ENCODE measurements at places on chromosomes 12 and 14.

GRCh38 chr12:25690996-25691864, 138.1 kb upstream of the LMNTD1 start:
- no peak for DNase-seq

DNA sequence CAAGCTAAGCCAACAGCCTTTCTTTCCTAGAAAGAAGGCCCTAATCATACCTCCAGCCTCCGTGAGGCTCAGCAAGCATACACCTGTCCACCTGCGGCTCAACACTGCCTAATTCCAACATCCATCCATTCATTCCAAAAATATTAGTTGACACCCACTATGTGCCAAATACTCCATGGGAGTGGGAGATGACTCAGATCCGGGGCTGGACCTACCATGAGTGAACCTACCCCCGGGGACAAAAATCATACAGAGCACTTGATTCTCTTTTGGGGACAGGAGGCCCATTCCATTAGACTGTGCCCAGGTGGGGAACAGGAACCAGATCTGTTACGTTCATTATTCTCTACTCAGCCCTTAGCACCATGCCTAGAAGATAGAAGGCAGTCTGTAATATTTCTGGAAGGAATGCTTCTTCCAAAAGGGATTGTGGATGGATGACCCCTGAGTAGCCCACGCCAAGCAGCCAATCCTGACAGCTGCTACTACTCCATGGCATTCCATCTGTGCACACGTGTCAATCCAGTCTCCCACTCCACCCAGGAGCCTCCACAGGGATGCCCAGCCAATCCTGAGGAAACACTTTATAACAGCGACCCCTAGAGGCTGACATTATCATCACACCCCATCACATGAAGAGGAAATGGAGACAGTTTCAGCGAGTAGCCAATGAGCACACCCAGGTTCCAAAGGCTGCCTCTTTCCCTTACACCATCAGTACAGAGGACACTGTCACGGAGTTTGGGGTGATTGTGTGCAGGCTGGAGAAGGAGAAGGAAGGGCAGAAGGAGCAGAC, 170.7 kb downstream of the ESRRB start:
- DNase-seq: no peak

DNA sequence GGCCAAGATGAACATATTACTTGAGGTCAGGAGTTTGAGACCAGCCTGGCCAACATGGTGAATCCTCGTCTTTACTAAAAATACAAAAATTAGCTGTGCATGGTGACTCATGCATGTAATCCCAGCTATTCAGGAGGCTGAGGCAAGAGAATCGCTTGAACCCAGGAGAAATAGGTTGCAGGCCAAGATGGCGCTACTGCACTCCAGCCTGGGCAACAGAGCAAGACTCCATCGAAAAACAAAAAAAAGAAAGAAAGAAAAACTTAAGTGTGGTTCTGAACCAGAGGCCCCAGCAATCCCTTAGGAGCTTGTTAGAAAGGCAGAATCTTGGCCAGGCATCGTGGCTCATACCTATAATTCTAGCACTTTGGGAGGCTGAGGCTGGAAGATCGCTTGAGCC, 24.5 kb downstream of the SVOP start:
- no peak for DNase-seq

DNA sequence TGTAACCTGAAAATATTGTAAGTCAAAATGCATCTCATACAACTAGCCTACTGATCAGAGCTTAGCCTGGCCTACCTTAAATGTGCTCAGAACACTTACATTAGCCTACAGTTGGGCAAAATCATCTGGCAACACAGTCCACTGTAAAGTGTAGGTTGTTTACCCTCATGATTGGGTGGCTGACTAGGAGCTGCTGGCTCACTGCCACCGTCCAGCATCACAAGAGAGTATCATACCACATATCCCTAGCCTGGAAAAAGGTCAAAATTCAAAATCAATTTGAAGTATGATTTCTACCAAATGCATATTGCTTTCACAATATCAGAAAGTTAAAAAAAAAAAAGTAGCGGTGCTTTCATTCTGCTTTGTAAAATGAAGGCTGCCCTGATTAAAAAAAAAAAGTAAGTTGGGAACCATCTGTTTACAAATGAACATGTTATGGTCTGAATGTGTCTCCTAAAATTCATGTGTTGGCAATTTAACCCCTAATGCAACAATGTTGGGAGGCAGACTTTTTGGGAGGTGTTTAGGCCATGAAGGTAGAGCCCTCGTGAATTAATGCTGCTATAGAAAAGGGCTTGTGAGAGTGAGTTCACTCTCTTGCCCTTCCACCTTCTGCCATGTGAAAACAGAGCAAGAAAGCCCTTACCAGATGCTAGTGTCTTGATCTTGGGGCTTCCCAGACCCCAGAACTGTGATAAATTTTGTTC, 211.8 kb downstream of the PPM1H start:
- DNase-seq: no peak

GRCh38 chr12:113900716-113901115, 65.4 kb downstream of the RBM19 start:
- no peak for DNase-seq

DNA sequence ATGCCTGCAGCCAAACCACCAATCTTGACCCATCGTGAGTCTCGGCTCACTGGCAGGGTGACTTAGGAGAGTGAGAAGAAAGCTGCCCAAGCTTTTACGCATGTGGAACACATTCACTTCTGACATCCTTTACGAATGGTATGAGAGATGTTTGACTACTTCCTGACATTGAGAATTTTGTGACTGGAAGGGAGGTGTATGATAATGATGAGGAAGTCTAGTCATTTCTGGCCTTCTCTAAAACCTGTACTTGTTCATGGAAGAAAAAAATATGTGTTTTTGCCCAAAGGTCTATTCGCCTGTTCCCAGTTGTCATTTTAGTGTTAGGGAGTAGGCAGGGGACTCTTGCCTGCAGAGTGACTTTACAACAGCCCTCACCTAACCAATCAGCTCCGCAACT, 227.2 kb upstream of the ATP2B1 start:
- no peak for DNase-seq

- no peak for DNase-seq
These were observed 66.0 kb upstream of the CPSF6 start for GRCh38 chr12:69173368-69173767.

- DNase-seq: no peak
These were observed 14.7 kb downstream of the RASAL1 start for GRCh38 chr12:113120670-113121370.
